Heart left ventricle (tissue), 16 donors: ENCODE measurements at places on chromosomes 3 and 15.
A peak's percentile ranks its signal among the peaks of the same experiment; 100 is the strongest.

DNA sequence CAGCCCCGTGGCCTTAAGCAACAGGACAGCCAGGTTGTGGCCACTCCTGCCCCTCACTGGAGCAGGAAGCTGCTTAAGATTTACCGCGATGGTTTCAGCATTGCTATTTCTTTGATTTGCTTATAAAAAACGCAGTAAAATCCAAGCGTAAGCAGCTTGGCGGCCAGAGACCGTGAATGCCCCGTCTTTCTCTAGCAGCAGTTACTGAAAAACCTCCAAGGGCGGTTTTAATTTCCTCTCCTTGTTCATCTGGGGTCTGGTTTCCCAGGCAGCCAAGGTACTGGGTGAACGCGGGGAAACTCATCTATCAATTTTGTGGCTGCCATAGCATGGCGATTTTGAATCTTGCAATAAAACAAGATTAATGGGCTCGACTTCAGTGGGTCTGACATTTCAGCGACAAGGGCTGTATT, 130.3 kb downstream of the MINAR1 start:
- H3K4me3 ChIP-seq: no peak overlapping the region
- peaks cover 13% of the 10 kb centered on the region for H3K27me3 ChIP-seq
- no peaks in the 10 kb centered on the region for H3K36me3 ChIP-seq
- no peak overlapping the region for H3K27ac ChIP-seq
- no peak for DNase-seq

GRCh38 chr15:91249591-91249990, 149.5 kb downstream of the SV2B start:
- no peaks in the 10 kb centered on the region for H3K27me3 ChIP-seq
- H3K4me3 ChIP-seq: no peak overlapping the region
- H3K4me1 ChIP-seq: peaks cover 7% of the 10 kb centered on the region

GRCh38 chr3:46866720-46867549, 3.7 kb upstream of the MYL3 start:
- H3K27me3 ChIP-seq: no peaks in the 10 kb centered on the region
- H3K27ac ChIP-seq: peak overlapping the region; percentile 97
- peaks cover 73% of the 10 kb centered on the region for H3K4me1 ChIP-seq
- peak; percentile 86 for DNase-seq

DNA sequence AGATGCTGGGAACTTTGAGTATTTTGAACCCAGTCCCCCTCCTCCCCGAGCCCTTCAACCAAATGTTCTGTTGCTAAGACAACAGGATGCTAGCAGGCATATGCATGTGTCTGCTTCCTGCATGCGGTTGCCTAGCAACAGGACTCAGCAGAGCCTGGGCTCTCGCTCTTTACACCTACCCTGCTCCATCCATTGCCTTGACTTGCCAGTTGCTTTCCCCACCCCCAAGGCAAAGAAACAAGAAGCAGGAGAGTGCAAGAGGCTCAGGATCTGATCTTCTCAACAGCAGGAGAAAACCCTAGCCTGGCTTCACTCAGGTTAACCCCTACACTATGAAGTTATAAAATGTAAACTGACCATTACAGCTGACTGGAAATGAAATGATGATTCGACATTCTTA, 393.0 kb downstream of the IGSF11 start:
- no peak overlapping the region for H3K4me3 ChIP-seq
- H3K36me3 ChIP-seq: no peaks in the 10 kb centered on the region
- H3K27ac ChIP-seq: no peak overlapping the region
- H3K4me1 ChIP-seq: no peaks in the 10 kb centered on the region
- no peaks in the 10 kb centered on the region for H3K27me3 ChIP-seq
- DNase-seq: no peak

DNA sequence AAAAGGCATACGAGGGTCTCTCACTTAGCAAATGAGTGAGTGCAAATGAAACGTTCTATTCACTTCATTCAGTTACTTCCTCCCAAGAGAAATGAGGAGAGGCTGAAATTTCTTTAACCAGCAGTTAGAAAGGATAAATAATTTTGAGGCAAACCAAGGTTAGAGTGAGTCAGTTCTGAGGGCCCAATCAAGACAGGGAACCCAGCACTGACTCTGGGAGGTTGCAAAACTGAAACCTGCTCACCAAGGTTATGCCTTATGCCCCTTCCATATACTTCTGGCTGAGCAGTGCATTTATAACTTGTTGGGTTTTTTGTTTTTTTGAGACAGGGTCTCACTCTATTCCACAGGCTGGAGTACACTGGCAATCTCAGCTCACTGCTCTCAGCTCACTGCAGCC, 4.5 kb upstream of the RPSA start:
- H3K4me3 ChIP-seq: no peak overlapping the region
- H3K27me3 ChIP-seq: no peaks in the 10 kb centered on the region
- no peaks in the 10 kb centered on the region for H3K4me1 ChIP-seq
- H3K36me3 ChIP-seq: peaks cover 22% of the 10 kb centered on the region
